ENCODE measurements at places on chromosomes 7 and 10.

- DNase-seq = peak; percentile 36
These were observed 1240.4 kb downstream of the GATA3 start for GRCh38 chr10:9294865-9295264.

GRCh38 chr10:77669892-77670291 is 32.3 kb upstream of the KCNMA1 start:
- no peak for DNase-seq

DNA sequence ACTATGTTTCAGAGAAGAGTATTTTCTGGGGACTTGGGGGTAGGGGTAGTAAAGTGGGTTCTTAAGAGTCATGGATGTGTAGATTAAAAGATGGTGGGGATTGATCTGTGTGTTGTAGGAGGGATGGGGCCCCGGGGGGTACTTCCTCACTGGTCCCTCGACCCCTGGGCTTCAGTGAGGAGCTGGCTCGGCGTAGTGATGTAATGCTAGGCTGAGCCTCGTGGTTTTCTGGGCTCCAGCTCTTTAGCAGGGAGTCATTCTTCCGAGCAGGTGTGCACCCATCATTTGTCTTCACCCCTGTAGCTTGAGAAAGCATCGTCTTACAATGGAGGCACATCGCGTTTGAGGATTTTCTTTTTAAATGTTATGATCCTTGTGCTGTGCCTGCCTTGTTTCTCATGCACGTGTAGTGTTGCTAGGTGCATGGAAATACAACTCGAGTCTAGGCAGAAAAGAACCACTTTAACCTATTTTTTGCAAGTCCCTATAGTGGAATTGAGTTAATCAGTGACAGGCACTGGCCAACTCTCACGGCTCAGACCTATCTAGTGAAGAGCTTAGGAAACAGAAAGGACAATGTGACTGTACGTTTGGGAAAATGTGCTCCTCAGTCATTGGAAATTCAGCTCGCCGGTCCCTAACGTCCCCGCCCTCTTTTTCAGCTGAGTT is 106.1 kb upstream of the BTBD16 start:
- DNase-seq = no peak

DNA sequence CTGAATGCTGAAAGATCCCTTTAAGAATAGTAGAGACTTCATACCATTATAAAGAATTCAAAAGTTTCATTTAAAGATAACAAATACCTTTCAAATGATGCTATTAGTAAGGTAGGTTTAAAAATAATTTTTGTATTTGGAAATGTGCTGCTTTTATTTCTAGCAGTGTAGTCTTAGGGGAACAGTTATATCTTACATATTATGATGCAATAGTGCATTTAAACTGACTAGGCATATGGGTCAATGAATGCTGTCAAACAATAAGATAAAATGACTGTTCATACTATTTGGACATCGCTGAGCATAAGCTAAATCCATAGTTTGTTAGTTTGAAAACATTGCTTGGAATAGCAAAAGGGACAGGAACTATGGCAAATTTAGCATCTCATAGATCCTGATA is 354.8 kb upstream of the SEMA3A start:
- no peak for DNase-seq

DNA sequence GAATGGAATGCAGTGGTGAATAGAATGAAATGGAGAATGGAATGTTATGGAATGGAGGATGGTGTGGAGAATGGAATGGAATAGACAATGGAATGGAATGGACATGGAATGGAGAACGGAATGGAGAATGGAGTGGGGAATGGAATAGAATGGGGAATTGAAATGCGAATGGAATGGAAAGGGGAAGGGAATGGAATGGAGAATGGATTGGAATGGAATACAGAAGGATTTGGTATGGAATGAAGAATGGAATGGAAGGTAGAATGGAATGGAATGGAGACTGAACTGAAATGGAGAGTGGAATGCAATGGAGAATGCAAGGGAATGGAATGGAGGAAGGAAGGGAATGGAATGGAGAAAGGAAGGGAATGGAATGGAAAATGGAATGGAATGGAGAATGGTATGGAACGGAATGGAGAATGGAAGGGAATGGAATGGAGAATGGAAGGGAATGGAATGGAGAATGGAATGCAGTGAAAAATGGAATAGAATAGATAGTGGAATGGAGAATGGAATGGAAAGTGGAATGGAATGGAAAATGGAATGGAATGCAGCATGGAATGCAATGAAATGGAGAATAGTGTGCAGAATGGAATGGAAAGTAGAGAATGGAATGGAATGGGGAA is 94.8 kb downstream of the NSUN6 start:
- no peak for DNase-seq

GRCh38 chr10:96919785-96920430 is 87.8 kb downstream of the LCOR start:
- DNase-seq = peak; percentile 50

- DNase-seq = no peak
These were observed 88.3 kb upstream of the SEMA3D start for GRCh38 chr7:85275204-85275603.

- DNase-seq = peak; percentile 30
These were observed 27.5 kb downstream of the VIM start for GRCh38 chr10:17255512-17255911.

- DNase-seq = no peak
These were observed 137.4 kb downstream of the TNS3 start for GRCh38 chr7:47444376-47445098.

- no peak for DNase-seq
These were observed 62.2 kb downstream of the DIP2C start for GRCh38 chr10:627032-627992.

- DNase-seq = peak; percentile 40
These were observed 85.4 kb downstream of the ICA1 start for GRCh38 chr7:8176370-8177081.

GRCh38 chr10:3806603-3807002 is 21.6 kb upstream of the KLF6 start:
- DNase-seq = peak; percentile 66

GRCh38 chr10:120606051-120606764 is 149.2 kb downstream of the PLPP4 start:
- DNase-seq = no peak

- peak; percentile 41 for DNase-seq
These were observed 79.7 kb downstream of the CTTNBP2 start for GRCh38 chr7:117793521-117793920.

DNA sequence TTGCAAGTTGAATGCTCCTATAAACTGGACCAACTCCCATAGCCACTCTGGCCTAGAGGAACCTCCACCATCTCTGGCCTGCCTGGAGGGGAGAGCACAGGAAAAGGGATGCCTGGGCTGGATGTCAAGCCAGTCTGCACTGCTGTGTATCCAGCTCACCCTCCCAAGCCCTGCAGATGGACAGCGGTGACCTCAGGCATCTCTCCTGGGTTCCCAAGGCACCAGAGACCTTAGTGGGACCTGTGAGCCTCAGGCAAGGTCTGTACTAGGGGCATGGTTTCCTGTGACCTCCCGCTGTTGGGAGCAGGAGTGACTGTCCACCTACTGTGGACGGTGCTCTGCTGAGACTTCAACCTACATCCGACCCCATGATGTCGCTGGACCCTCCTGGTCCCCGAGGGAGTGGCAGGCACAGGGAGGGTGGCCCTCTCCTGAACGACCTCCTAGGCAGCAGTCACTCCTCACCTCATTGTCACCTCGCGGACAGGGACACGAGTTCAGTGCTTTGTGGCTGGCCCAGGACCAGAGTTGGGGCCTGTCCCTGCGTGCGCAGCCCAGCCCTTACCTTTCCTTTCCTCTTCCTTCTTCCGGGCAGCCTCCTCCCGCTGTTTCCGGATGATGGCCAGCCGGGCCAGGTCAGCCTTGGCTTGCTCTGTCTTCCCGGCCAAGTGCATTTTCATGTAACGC is 11.0 kb downstream of the PDAP1 start:
- DNase-seq = no peak

- no peak for DNase-seq
These were observed 22.6 kb upstream of the OGDHL start for GRCh38 chr10:49784681-49785080.

DNA sequence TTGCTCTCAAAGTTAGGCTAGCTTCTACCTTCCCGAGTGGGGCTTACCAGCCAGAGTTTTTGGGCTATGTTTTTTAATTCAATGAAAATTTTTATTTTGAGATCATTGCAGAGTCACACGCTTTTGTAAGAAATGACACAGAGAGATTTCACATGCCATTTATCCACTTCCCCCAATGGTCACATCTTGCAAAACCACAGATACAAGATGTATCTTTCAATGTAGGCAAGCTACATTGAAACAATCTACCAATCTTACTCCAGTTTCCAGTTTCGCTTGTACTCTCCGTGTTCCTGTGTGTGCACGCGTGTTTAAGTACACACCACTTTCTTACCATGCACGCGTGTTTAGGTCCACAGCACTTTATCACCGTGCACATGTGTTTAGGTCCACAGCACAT is 89.4 kb upstream of the LEP start:
- peak; percentile 81 for DNase-seq

DNA sequence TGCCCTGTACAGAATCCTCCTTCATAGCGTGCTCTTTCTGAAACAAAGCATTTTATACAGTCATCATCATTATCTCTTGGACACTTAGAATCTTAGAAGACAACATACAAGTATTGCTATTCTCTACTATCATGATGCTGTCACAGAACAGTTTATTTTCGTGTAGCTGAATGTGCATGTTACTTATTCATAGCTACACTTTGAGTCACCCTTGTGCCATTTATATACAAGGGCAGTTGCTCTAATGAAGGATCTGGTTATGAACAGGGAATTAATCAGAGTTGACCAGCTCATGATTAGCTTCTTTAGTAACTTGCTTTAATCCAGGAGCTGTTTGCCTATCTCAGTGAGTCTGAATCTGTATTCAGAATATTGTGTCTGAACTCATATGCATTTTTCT is 11.2 kb downstream of the CASP2 start:
- no peak for DNase-seq

- peak; percentile 56 for DNase-seq
These were observed 90.9 kb upstream of the SMNDC1 start for GRCh38 chr10:110395350-110396283.

- peak; percentile 99 for DNase-seq
These were observed 15.4 kb downstream of the ACSL5 start for GRCh38 chr10:112389271-112389822.

DNA sequence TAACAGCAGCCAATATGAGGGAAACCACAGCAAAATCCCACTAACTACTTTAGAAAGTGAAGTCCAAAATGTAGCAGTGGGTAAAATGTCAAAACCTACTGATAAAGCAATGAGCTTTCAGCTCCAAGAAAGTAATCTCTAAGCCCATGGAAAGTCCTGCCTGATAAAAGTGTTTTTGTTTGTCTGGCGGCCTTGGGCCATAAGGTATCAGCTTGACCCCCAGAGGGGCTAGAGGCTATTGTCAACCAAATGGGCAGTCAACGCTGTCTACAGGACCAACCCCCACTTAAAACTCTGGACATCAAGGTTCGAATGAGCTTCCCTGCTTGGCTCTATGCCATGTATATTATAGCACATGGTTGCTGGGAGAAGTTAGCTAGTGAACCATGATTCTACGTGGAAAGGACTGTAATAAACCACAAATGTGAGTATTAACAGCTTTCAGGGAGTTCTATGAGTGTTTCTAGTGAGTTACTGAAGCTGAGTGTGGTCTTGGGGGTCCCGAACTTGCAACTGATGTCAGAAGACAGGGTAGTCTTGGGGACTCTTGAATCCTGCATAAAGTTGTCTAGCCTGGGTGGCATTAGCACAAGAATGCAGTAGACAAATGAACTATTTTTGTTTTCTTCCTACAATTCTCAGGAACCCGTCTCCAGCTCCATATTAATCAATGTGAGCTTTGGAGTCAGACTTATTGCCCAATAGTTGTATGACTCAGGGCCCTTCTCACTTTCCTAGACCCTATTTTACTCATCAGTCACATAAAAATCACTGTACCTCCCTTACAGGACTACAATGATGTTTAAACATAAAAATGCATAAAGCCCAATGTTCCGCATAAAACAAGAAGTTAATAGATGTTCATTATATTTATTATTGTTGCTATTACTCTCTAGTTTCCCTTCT is 164.9 kb downstream of the DGKI start:
- peak; percentile 51 for DNase-seq

DNA sequence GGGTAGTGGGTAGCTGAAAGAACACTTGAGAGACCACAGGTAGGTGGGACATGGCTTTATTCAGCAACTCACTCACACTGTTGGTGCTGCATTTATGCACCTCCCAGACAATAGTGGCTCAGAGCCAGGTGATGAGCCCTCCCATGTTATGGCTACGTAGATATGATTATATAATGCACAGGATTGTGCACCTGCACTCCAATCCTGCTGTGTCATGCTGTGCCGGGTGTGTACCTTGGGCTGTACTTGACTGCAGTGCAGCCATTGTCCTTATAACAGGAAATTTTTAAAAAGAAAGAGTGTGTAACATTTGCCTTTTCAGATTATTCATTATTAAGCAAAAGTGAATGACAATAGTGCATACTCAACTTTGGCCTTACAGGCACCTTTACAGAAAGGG is 366.1 kb upstream of the BMPER start:
- no peak for DNase-seq

DNA sequence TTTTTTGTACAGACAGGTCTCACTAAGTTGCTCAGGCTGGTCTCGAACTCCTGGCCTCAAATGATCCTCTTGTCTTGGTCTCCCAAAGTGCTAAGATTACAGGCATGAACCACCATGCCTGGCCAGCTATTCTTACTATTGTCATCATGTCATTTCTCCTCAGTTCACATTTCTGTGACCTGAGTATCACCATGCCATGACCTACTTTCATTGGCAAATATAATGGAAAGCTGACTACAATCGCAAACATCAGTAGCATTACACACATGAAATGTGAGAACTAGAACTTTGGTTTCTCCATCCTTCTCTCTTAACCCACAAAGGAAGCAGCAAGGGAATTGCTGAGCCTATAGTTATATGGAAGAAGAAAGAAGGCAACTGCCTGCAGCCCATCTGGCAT is 26.0 kb upstream of the WIPF3 start:
- DNase-seq = no peak

DNA sequence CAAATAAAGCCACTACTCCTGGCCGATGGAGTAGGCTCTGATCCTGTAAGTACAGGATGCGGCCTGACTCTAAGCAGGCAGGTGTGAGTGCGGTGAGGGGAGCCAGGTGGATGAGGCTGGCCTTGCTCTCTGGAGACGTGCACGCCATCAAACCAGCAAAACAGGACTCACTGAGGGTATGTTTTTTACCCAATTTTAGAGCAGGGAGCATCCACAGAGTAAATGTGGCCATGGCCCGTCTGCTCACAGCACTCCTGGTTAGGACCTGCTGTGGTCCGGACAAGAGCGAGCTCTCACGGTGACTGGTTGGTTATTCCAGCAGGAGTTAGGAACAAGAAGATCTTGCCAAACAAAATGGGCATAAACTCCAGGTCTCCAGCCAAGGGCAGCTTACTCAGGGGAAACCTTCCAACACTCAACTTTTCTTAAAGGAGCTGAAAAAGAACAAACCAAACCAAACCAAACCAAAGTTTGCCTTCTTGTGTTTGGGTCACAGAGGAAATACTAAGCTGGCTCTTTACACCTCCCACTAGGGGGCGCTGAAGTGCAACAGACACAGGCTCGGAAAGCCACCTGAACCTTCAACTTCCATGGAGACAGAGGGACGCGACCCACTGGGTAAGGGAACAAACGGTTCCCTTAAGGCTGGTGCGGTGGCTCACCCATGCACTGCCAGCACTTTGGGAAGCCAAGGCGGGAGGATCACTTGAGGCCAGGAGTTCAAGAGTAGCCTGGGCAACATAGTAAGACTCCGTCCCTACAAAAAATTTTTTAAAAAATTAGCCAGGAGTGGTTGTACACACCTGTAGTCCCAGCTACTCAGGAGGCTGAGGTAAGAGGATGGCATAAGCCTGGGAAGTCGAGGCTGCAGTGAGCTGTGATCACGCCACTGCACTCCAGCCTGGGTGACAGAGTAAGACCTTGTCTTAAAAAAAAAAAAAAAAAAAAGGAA is 122.4 kb downstream of the CLEC2L start:
- peak; percentile 89 for DNase-seq
